Lung (tissue), 17 donors: ENCODE measurements at places on chromosomes 6 and 20. TPM values are rescaled to one million over a fixed set of nuclear protein-coding genes. Genes with fewer than 3 reads are reported as not detected.

The TULP1 gene
- 0.05 TPM for polyA plus RNA-seq

The EYS gene
- 0.07 TPM for polyA plus RNA-seq

The CLVS2 gene
- polyA plus RNA-seq = not detected

The PAX1 gene
- polyA plus RNA-seq = 0.06 TPM

The SLC17A1 gene
- not detected for polyA plus RNA-seq

The HAO1 gene
- not detected for polyA plus RNA-seq

The DEF6 gene
- 28.6 TPM for polyA plus RNA-seq

The KCNK17 gene
- polyA plus RNA-seq = 4.0 TPM

The LY6G6C gene
- 0.14 TPM for polyA plus RNA-seq

The LRFN2 gene
- polyA plus RNA-seq = not detected
